ENCODE measurements at places on chromosomes 3 and 15.

- DNase-seq: no peak
Measured at GRCh38 chr3:13235079-13235478, 161.8 kb upstream of the IQSEC1 start.

DNA sequence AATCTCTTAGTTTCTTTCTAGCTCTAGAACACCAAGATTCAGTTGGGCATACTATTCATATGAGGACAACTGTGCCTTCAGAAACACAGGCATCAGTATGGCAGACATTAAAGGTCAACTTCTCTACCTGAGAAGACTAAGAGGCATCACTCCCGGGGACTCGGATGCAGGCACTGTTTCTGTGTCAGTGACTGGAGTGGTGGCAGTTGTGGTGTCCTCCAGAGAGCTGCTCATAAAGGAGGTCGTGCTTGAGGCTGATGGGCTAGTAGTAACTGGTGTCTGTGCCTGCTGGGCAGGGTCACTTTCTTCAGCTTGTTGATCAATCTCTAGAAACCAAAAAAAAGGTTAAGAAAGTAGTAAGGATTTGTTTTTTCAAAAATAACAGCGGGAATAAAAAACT, 75.2 kb downstream of the FBXL22 start:
- no peak for DNase-seq

GRCh38 chr3:172749230-172749965, 1.1 kb upstream of the ECT2 start:
- peak; percentile 93 for DNase-seq

- no peak for DNase-seq
Measured at GRCh38 chr3:85244091-85244490, 285.3 kb downstream of the CADM2 start.

DNA sequence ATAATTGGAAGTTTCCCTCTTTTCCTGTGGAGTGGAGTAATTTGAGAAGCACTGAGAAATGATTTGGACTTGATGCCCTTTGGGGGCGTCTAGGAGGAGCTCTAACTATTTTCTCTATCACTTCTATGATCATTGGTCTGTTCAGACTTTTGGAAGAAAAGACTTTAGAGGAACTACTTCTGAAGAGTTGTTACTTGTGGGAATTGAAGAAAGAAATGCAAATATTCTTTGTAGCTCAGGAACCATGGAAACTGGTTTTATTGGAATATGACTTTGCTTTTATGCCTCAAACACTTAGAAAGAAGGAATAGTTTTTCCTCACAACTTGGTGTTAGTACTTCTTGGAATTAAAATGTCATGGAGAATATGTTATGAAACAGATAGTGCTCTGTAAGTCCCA, 122.0 kb upstream of the ALDH1A3 start:
- DNase-seq: no peak

DNA sequence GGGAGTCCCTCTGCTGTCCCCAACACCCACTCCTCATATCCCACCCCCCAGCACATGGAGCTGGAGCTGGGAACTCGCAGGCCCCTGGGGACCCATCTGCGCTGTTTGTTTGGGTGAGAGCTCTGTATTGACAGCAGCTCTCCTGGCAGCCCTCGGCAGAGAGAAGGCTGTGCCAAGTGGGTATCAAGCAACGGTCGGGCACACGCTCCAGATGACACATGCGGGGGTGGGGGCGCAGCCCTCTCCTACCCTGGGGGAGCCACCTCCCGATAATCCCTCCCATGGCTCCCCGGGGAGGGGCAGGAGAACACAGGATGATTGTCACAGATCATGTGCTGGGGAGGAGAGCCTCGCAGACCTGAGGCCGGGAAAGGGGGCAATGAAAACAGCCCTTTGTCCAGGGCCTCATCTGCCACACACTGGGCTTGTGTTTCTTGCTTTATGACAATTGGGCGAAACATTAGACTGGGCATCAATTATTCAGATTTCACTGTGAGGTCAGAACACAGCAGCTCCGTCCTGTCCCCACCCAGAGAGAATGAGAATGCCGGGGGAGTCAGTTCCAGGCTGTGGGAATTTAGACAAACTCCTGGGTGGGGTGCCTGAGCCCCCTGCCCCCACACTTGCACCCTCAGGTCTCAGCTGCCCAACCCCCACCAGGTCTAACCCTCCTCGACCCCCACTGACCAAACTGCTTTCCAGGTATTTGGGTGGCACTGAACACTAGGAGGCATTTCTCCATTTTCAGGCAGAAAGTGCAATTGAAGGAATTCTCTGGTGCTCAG, 46.4 kb upstream of the KLF13 start:
- DNase-seq: no peak

GRCh38 chr3:62567097-62568021, 194.0 kb upstream of the FEZF2 start:
- DNase-seq: peak; percentile 60

GRCh38 chr3:73451301-73451944, 173.3 kb downstream of the PDZRN3 start:
- DNase-seq: no peak

- DNase-seq: peak; percentile 40
Measured at GRCh38 chr15:39598958-39599845, 18.3 kb downstream of the THBS1 start.

GRCh38 chr3:184237807-184238206, 8.4 kb downstream of the VWA5B2 start:
- no peak for DNase-seq

GRCh38 chr3:144677103-144677502, 705.5 kb downstream of the DIPK2A start:
- DNase-seq: peak; percentile 11

- no peak for DNase-seq
Measured at GRCh38 chr3:161413855-161414210, 42.5 kb upstream of the SPTSSB start.

DNA sequence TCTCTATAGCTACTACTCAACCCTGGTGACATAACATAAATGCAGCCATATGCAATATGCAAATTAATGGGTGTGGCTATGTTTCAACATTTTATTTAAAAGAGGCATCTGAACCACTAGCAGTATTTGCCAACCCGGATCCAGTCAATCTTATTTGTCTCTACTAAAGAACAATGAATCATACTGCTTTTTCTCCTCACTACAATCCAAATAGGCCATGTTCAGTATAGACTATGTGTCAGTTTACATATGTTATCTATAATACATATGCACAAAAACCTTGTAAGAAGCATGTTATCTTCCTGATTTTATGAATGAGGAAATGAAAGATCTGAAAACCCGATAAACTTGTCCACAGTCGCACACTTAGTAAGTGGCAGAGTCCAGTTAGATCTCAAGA, 125.7 kb downstream of the STAG1 start:
- no peak for DNase-seq

- no peak for DNase-seq
Measured at GRCh38 chr3:197132916-197133530, 103.4 kb upstream of the MELTF start.
